Cerebellar cortex (tissue), 1 donor: ENCODE measurements at places on chromosomes 6 and 20.

GRCh38 chr6:96837081-96837971 lies at the start of gene GPR63:
Gene GPR63, minus strand, starts transcription at chr6:96837477. Its CDS starts 37,746 bp downstream, at chr6:96799731.
- DNase-seq, result peak; percentile 42

DNA sequence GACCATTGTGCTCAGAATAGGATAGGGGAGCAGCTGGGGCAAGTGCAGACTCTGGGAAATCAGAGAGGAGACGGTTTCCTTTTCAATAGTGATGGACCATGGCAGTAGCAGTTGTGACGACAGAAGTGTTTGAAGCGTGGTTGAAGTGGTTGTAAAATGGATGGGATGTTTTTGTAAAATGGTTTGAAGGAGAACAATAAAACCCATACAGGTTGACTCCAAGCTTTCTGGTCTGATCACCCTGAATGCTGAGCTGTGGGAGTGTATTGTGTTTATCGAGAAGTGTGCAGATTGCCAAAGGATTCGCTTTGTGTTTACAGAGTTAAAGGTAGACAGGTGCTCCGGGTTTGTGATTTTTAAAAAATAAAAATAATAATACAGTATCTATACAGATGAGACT lies 255.2 kb upstream of the SULF2 start:
- no peak for DNase-seq

GRCh38 chr20:7841291-7841970 lies 98.8 kb downstream of the HAO1 start:
- DNase-seq, result no peak

DNA sequence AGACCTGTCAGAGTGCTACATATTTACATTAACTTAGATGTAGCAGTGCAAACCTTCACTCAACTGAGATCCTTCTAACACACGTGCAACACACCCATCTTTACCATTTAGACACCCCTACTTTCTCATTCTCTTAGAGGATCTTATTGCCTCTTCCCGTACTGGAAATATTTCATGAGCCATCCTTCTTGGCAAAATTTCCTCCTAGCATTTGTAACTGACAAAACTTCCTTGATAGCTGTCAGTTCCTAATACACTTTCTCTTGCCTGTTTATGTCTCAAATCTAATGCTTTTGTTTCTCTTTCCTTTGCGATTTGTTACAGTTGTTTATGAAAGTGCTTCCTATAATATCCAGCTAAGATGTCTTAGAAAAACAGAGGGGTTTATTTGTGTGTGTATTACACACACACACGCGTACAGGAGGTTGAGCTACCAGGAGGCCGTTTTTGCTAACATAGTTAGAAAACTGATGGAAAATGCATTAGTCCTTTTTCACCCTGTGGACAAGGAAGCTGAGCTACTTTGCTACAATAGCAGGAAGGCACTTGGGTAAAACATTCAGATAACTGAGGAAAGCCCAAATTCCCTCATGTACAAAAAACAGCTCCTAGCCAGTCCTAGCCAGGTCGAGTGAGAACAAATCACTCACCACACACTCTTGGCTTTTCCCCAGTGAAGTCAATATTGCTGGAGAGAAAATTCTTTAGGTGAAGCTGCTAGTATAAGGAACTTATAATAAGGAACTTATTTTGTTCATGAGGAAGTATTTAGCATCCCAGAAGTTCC lies 153.6 kb downstream of the NFATC2 start:
- no peak for DNase-seq

DNA sequence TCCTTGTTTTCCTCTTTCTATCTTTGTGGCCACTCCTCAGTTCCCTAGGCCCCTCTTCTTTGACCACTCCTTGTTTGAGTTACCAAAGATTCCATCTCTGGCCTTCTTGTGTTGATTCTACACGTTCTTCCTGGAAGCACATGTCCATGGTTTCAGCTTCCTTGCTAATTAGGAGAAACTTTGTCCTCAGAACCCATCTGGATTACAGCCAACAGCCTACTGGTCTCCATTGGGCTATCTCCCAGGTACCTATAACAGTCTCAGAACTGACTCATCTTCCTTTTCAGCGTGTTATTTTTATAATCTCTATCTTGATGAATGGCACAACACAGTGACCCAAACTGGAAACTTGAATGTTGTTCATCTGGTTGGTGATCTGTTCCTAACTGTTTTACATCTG lies 17.5 kb downstream of the PTPRA start:
- DNase-seq, result no peak

DNA sequence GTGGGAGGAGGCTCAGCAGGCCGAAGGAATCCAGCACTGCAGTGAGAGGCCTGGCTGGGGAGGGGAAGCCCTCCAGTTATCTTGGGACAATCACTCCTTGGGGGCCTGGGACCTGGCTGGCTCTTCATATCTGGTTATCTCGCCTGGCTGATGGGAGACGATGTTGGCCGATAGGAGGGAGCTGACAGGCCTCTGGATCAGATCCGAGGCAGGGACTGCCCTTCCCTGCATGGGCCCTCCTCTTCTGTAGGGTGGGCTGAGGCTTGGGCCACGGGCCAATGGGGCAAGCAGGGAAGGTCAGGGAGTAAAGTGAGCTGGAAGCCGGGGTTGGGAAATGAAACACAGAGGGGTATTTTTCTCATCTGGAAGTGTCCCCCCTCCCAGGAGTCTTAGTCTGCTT lies 25.2 kb downstream of the MANBAL start:
- DNase-seq, result no peak

GRCh38 chr6:35038076-35038475 lies 103.1 kb downstream of the TCP11 start:
- DNase-seq, result no peak

DNA sequence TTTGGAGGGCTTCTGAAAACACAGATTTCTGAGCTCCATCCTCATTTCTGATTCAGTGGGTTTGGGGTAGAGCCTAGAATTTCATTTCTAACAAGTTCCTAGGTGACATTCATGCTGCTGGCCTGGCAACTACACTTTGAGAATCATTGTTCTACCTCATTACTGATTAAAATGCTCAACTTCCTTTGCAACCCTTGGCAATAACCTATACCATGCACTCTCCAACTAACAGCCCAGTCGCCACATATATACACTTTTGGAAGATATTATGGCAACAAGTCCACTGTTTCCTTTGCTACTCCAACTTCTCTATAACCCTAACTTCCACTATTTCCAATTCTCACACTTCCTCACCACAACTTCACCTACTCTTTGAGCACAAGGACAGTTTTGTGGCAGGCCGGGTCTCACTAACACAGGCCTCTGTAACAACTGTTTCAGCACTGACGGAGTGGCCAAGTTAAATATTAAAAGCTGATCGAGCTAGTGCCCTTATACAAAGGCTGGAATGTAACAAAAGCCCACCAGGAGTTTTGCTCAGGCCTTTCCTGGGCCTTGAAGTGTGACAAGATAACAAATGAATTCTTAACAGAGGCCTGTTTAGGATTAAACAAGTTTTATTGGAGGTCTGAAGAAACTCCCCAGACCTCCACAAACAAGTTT lies 32.1 kb upstream of the RAB23 start:
- DNase-seq, result no peak

DNA sequence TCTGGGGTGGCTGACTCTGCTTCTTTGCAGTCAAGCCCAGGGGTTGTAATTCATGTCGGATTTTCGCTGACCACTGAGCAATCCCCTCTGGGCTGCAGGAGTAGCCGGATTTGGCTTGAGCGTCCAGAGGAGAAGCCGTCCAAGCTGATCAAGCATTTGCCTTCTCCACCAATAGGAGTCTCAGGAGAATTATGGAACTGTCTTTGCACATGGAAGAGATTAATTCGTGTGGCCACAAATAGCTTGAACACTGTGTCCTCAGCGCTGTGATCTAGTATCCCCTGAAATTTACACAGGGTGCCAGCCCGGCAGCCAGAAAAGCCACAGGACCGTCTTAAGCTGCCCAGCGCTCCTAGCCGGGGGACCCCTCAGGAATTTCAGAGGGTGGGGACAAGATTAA lies 37.1 kb downstream of the EYA2 start:
- DNase-seq, result no peak

DNA sequence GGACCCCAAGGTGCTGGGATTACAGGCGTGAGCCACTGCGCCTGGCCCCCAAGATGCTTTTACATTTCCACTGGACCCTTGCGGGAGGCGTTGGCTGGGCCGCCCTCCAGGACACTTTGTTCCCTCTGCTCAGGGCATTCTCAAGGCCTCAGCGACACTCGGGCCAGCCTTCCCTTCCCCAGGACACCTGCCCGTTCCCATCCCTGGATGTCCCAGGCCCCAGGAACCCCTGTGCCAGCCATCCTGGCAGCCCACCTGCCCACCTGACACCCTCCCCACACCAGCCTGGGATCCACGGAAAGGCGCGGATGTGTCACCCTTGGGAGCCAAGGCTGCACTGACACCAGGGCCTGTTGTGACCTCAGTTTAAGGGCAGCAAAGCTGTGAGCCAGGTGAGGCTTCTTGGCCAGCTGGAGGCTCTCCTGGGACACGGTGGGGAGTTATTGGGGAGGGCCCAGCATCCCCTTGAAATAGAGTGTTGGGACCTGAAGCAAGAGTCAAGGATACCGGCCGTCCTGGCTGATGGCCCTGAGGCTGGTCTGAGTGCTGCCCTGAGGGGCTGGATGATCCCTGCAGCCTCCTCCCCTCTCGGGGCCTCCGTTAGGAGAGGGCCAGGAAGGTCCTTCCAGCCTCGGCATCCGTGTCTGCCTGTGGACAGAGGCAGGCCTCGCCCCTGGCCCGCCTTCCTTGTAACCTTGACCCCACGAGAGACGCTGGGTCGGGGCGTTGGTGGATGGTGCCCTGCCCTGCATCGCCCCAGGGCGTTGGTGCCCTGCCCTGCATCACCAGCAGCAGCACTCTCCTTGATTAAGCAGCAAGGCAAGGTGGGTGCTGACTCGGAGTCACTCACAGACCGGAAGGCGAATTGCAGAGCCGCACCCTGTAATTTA lies 84.2 kb upstream of the BHLHE23 start:
- DNase-seq, result no peak

- peak; percentile 79 for DNase-seq
These were observed 559.2 kb upstream of the FLRT3 start for GRCh38 chr20:14896569-14896968.

- DNase-seq, result no peak
These were observed at the start of gene SYCP2 for GRCh38 chr20:59933296-59933848. Gene SYCP2, minus strand, starts transcription at chr20:59933637. Its CDS starts 11,224 bp downstream, at chr20:59922413.

GRCh38 chr6:90411292-90411781 lies 114.7 kb upstream of the BACH2 start:
- DNase-seq, result no peak

GRCh38 chr20:41007481-41007880 lies 21.1 kb upstream of the TOP1 start:
- DNase-seq, result no peak

DNA sequence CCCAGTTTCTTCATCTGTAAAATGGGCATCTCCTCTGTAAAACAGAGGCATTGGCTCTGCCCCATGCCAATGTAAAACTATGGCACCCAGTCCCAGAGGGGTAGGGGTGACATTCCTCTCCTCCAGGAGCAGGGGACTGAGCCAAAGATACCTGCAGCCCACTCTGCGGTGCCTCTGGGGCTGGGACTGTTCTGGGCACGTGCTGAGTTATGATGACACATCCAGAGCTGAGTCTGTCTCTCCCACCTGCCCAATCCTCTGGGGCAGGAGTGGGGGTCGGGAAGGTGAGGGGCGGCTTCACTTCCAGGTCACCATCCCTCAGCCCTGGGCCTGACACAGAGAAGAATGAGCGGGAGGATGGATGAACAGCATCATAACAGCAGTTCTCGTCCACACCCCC lies 29.9 kb downstream of the AAR2 start:
- DNase-seq, result no peak

DNA sequence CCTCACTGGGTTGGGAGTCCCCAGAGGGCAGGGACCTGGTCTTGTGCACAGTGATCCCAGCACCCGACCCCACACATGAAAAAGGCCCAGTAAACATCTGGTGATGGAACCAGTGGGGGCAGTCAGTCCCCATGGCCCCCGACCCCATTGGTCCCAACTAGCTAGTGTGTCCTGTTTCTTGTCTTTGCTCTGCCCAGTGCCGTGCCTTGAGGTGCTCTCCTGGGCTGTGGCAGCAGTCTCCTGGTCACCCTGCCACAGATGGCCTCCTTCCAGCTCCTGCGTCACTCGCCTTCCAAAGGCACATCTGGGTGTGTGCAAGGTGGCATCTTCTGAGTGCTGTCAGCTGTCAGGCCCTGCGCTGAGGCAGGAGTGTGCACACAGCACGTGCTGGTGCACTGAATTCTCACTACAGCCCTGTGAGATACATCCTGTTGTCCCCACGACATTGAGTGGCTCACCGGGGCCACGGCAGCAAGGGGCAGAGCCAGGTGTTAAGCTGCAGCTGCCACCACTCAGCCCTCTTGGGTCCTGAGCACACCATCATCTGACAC lies 3.9 kb downstream of the NPEPL1 start:
- no peak for DNase-seq

DNA sequence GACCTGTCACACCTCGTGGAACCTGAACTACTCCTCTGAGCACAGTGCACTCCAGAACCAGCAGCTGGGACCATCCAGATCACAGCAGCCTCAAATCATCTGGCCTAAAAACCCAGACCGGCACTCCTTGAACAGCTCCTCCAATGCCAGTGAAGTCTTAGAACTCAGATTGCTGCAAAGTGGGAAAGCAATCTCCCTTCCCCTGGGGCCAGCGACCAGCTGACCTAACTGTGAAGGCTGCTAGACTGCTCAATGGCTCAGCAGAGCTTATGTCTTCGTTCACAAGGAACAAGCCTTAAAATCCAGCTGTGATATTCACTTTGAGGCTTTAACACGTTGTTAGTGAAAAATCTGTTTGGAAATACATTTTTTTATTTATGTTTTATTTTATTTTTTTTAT lies 243.2 kb downstream of the ANKRD60 start:
- no peak for DNase-seq

- no peak for DNase-seq
These were observed 1.0 kb downstream of the TOMM34 start for GRCh38 chr20:44959082-44959637.

- peak; percentile 28 for DNase-seq
These were observed 5.2 kb downstream of the BICRAL start for GRCh38 chr6:42787063-42787472.

- no peak for DNase-seq
These were observed 157.2 kb downstream of the PTPRT start for GRCh38 chr20:43032459-43032858.

- DNase-seq, result peak; percentile 30
These were observed 534.2 kb downstream of the HACE1 start for GRCh38 chr6:104325341-104326172.

DNA sequence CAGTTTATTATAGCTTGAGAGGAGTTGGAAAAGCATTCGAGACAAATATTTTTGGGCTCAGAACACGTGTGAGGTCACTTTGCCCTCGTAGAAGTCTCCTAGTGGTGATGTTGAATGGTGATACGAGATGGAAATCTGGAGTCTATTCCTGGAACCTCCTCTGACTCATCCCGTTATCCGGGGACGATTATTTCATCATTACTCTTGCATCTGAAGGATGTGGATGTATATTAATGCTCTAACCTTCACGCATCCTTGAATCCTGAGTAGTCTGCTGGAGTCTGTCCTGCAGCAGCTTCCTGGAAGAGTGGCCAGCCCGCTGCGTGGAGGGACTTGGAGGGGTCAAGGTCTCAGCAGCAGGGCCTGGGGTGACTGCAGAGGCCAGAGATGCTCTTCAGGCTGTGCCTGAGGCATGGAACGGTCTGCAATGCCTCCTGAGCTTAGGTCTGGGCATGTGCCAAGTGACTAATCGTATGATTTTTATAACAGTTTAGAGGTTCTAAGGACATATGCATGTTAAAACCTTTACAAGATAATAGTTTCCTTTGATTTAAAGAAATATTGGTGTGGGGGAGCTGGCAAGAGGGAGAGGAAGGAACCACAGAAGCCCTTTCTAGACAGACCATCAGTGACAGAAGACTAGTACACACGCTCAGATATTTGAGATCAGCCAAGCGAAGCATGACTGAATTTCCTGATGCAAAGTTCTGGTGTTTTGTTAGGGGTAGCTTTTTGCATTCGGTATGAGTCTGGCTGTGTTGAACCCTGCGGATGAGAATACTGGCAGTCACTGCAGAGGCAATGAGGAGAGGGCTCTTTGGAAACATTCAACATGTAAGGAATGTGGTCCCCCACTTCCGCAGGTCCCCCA lies 400.2 kb downstream of the QKI start:
- no peak for DNase-seq
